ENCODE measurements at places on chromosomes 5 and 9. TPM values are rescaled to one million over a fixed set of nuclear protein-coding genes. Genes with fewer than 3 reads are reported as not detected.

Gene AFF4
- polyA plus RNA-seq, result 9.7 TPM

DNA sequence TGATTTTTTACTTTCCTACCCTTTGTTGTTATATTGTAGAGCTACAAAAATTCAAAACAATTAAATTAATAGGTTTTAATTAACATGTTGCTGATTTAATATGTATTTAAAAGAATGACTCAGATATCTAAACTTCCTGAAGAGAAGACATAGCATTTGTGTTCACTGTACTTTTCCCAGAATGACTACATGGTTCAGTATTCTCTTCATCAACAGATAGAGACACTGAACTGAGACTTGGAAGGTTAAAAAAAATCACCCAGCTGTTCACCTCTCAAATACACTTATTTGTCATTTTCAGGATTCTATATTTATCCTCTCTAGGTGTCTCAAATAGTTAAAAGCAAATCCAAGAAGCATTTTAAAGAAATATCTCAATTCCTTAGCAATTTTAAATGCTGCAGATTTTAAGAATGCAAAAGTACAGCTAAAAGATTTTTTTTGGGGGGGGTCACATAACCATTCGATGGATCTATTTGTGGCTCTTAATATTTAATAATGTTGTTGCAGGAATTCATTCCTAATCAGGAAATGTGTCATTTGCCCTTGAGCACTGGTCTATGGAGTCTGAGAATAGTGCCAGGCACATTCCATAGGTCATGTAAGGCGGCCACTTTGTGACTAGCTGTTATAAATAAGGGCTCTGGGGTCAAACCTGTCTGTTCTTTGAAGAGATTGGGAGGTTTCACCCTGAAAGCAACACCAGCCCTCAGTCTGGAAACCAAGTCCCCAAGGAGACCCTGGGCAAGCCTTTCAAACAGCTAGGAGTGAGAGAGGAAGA lies 463.1 kb downstream of the NR2F1-AS1 start:
- no peak for DNase-seq

DNA sequence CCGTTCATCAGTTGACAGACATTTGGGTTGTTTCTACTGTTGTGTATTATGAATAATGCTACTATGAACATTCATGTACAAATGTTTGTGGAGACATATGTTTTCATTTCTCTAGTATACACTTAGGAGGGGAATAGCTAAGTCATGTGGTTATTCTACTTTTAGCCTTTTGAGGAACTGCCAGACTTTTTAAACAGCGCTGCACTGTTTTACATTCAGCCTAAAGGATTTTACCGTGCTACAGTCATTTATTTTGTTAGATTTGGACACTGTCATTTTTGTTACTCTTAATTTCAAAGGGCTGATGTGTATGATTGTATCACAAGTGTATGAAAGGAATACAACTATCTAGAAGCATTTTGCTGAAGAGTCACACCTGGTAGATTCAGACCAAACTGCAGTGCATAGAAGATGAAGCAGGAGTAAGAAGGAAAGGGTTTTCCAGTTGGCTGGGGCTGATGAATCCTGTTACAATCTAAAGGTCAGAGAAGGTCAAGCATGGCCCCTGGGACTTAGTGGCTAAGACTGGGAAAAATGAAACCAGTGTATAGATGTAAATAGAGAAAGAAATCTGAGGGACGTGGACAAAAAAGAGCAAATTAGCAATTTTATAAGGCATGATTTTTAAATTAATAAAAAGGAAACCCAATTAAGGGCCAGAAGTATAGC lies 509.7 kb downstream of the PSAT1 start:
- no peak for DNase-seq

GRCh38 chr9:70147196-70147595 lies 103.5 kb downstream of the MAMDC2 start:
- DNase-seq, result no peak

GRCh38 chr9:133932633-133933032 lies 59.5 kb downstream of the VAV2 start:
- no peak for DNase-seq

Gene TMEM171
- 0.48 TPM for polyA plus RNA-seq

Gene LHX3
- polyA plus RNA-seq, result not detected

DNA sequence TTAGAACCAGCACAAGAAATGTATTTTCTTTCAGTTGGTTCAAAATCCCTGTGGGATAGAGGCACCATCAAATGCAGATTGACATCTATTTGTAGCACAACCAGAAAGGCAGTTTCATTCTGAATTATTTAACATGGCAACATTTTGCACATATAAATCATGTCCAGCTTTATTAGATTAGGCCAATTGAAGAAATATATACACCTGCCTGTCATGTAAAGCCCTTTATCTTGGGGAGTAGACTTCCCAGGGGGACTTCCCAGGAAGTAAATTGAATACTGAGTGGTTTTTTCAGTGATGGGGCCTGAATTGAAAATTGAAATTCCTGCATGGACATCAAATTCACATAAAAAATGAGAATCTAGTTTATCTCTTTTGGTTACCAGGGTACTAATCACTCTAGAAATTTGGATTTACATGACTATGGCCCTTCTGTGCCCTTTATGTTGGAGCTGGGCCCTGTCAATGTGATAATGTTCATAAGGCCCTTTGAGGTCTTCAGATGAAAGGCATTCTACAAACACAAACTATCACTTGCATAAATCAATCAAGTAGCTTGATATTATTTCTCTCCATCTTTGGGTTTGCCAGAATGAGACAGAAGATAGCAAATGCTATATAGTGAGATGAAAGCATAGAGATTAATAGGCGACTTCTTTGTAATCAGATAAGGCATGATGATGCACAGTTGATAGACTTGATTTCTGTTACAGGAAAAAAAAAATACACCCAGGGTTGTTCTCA lies 26.2 kb upstream of the ZNF608 start:
- DNase-seq, result no peak

Gene ROR2
- 0.05 TPM for polyA plus RNA-seq

Gene ORM2
- not detected for polyA plus RNA-seq

Gene SOHLH1
- not detected for polyA plus RNA-seq

DNA sequence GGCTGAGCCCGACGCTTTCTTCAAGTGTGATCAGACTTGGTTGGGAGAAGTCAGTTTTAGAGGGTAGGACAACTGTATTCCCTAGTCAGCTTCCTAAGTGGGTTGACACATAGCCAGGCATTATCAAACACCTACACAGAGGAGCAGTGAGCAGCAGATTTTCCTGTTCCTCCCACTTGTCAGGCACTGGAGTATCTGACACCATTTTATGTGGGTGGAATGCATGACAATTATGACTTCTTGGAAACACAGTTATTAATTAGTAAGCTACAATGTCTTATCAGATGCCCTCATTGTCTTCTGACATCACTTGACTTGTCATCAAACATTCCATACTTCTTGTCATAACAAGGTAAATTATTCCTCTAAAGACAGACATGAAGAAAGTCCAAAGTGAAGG lies 124.9 kb downstream of the IRX2 start:
- DNase-seq, result no peak

DNA sequence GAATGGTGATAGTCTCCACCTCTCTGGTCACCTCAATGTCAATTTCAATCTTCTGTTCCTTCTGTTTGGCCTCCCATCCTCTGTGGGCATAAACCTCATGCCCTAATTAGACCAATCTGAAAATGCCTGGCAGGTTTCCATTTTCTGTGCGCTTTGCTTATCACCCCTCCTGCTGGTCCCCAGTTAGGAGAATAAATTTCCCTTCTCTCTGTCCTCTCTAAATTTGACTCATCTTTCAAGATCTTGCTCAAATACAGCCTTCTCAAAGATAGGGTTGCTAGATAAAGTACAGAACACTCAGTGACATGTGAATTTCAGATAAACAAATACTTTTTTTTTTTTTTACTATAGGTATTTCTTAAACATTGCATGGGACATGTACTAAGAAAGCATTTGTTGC lies 69.4 kb upstream of the CD180 start:
- no peak for DNase-seq

DNA sequence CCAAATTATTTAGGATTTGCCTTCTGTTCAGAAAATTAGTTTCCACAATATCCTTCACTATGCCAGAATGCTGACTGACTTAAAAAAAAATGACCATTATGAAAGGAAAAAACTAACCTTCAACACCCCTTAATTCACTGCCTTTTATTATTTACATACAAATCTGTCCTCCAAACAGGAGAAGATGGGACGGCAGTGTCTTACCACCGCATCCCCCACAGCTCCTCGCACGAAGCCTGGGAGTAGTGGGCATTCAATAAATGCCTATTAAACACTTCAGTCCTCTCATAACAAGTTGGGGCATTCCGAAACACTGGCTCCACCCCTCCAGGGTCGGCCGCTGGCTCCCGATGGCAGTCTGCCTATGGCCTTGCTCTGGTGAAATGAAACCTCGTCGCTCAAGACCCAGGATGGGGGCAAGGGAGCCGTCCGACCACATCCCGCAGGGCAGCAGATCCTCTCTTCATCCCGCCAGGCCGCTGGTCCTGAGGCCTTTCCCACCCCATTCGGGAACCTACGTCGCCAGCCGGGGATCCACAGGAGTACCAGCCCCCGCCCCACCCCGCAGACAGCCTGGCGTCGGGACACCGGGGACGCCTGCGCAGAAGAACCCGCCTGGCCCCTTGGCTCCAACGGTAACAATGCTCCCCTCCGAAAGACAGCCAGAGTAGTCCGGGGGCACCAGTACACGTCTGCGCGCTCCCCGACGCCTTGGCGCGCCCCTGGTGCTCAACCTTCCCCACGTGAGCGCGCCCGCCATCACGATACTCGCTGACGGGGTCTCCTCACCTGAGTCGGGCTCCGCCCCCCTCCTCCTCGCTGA lies 613 bp downstream of the ZBTB5 start:
- DNase-seq, result peak; percentile 80

Gene TMEM232
- polyA plus RNA-seq, result 0.58 TPM

- no peak for DNase-seq
Observed at GRCh38 chr5:89071101-89071940, 188.3 kb upstream of the MEF2C start.

GRCh38 chr5:120314191-120314590 lies 149.9 kb upstream of the PRR16 start:
- no peak for DNase-seq

DNA sequence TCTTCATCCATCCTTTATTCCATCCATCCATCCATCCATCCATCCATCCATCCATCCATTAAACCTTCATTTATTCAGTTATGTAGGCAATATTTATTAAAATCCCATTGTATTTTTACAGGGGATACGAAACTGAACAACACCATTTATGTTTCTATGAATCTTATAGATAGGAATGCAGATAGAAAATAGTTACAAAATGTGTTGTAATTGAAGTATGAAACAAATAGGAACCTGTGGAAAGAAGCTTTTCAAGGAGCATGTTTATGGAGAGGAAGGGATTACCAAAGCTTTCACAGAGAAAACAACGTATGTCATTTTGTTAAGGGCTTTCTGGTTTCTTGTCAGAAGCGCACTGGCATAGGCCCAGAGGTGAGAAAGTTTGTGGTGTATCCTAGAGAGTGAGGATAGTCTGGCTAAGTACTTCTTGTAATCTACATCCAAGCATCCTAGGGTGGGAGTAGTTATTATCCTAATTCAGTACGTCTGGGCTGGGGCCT lies 184.0 kb downstream of the CNTLN start:
- no peak for DNase-seq

DNA sequence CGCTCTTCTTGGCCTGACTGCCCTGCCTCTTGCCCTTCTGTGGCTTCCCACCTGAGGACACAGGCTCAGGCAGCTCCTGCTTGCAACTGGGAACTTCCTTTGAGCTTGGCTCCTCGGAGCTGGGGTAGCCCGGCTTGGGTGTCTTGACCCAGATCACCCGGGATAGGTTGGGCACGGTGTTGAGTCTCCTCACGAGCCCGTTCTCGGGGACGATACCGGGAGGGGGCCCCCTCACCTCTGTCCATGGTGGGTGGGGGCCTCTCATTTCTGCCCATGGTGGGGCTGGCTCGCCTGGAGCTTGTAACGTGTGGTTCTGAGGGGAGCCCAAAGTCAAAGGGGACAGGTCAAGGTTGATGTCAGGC lies 7.8 kb upstream of the DDX41 start:
- no peak for DNase-seq

Gene POLR3G
- polyA plus RNA-seq, result 4.1 TPM

DNA sequence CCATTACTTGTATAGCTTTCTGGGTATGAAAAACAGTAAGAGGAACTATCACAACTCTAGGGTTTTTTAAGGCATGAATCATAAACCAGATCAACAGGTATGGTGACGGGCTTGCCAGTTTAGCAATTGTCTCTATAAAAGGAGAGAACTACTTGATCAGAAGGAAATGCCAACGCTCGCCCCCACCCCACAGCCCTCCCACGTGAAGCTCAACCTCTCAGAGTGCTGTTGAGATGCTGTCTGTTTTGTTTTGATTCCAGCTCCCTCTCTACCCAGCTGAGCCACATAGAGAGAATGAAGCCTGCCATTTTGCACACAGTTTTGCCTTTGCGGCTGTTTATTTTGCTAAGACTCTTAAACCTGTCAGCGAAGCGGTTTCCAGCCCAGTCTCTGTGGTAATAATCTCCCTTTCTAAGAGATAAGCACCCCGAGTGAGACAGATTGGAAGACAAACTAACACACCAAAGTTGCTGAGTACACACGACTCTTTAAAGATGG lies 257.9 kb upstream of the ANKRD55 start:
- no peak for DNase-seq

- DNase-seq, result no peak
Observed at GRCh38 chr5:1352231-1353219, 7.6 kb upstream of the CLPTM1L start.

DNA sequence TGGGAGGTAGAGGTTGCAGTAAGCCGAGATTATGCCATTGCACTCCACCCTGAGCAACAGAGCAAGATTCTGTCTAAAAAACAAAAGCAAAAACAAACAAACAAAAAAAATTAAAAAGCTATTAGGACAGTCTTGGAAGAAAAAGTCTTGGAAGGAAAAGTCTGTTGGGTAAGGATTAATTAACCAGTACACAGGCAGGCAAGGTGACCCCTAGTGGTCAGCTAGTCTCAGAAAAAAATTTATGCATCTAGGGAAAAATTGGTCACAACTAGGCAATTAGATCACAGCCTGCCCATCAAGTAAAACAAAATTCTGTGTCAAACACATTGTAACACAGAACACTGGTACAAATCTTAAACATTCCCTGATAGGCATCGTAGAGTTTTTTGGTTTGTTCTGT lies 6.7 kb upstream of the ANKRD18B start:
- DNase-seq, result no peak

DNA sequence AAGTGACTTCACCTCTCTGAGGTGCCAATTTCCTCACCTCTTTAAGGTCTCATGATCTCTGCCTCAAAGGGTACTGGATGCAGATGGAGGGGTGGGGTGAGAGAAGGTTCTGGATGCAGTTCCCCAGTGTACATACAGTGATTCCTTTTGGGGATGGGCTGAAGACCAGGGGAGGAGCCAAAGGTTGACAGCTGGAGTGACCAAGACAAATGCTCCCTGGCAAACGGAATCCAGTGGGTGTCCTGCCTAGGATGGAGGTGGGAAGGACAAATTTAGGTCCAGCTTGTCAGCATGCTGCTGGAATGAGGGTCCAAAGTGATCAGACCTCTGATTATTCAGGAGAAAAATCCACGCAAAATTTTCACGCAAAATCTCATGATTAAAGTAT lies 7.3 kb upstream of the LMX1B start:
- no peak for DNase-seq

DNA sequence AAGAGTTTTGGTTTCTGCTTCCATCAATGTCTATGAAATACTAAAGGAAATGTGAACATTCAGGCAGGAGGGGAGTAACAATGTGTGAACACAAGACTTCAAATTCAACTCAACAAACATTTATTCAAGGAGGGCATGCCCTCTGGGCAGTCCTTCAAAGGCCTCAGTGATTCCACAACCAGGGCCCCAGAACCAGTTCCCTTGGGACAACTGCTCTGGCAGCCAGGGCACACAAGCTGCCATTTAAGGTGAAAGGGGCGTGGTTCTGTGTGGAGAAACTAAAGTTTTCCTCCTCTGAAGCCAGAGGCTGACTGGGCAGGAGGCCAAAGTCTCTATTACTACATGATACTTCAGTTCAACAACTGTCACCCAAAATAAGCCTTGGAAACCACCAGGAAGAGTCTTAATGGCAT lies 3.2 kb downstream of the RBM18 start:
- DNase-seq, result peak; percentile 79

Gene CYSRT1
- polyA plus RNA-seq, result 1.1 TPM

All from psoas muscle (tissue), 8 donors.